Skeletal muscle cell (primary cell): ENCODE measurements at places on chromosomes 3 and 15.

DNA sequence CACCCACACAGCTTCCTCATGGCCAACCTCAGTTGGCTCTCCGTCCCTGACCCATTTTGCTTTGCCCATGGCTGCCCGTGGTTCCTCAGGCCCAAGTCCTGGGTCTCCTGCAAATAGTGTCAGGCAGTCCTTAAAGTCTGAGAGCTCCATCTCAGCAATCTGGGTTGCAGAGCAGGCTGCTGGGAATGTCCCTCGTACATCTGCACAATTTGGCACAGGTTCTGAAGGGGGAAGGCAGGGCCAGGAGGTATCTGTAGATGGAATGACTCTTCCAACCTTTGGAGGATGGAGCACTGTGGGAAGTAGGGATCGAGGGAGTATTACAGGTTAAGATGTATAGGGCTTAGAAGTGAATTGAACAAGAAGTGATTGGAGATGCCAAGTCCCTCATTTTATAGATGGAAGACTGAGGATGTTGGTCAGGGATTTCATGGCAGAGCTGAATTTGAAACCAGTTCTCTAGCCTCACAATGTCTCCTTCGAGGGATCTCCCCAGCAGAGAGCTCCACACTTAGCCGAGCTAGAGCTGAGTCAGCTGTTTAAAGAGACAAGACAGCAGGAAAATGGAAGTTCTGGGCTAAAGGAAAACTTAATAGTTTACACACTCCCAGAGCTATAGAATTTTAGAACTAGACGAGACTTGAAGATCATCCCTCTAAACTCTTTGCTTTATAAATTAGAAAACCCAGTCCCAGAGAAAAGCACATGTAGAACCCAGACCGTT is 9.2 kb downstream of the CKMT1A start:
- no peak for DNase-seq

GRCh38 chr3:181317508-181317907 is 328.0 kb upstream of the DNAJC19 start:
- no peak for DNase-seq

DNA sequence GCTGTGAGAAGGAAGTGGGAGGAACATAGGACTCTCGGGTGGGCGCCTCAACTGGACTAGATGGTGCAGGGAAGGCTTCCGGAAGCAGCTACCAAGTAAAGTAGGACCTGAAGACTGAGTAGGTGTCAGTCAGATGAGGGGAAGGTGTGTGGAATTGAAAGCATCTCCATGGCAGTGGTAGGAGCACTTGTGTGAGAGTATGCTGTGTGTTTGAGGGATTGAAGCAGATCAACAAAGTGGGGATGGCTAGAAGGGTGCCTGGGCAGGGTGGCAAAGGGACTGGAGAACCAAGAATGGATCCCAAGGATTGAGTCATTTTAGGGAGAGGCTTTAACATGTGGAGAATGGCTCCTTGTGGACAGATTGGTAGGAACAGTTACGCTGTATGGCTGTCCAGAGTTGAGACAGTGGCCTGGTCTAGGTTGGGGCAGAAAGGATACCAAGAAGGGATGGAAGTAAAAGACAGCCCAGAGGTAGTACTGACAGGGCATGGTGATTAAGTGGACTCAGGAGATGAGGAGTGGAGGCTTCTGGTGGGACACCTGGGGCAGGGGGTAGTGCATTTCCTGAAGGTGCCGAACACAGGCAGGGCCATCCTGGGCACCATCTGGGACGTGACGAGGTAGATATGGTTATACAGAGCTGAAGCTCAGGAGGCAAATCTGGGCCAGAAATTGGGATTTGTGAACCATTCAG is 1.5 kb downstream of the UQCC5 start:
- DNase-seq = no peak

DNA sequence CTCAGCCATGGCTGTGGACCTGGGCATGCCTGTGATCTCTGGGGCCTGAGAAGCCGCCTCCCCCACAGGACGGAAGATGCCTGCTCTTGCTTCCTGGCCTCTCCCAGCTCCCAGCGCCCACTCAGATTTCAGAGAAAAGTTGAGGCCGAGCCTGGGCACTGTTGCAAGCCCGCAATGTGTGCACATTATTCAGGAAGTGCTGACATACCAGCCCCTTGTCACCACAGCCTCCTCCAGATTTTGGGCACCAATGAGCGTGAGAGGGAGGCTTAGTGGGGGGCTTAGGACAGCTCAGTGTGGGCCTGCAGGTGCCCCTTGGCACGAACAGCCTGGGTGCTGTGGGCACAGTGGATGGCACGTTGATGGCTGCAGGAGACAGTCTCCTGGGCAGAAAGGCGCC is 1400.9 kb upstream of the ALCAM start:
- DNase-seq = no peak

- no peak for DNase-seq
Observed at GRCh38 chr15:94023531-94023930, 207.8 kb upstream of the MCTP2 start.

DNA sequence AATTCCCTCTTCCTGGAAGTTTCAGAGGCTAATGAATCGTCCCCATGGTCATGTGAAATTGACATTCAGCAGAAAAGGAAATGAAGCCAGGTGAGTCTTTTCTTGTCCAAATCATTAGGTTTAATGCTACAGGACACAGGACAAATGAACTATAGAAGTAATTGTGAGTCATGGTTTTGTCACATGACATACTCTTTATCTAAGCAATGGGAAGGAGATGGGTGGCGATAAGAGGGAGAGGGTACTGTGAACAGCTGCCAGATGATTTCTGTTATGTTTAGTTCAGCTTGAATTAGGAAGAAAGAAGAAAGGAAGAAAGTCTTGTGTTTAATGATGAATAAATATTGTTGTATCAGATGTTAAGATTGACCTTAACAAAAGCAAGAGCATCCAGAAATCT is 515.4 kb upstream of the ZNF717 start:
- no peak for DNase-seq

DNA sequence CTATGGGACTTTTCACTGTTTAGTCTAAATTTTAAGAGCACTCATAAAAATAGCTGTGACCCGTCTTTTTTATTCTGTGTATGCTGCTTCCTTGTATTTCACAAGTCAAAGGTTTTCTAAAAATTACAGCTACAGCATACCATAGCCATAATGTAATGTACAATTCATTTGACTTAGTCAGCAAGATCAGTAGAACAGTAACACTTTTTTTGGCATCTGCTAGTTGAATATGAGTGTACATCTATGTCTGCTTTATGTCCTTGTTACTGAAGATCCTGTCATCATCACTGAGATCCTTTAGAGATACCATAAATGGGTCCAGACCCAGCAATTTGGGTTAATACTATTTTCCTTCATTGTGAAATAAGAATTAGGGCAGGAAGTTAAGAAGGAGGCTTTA is 42.2 kb downstream of the CMSS1 start:
- DNase-seq = peak; percentile 95

GRCh38 chr15:31255176-31255510 is 71.5 kb upstream of the KLF13 start:
- DNase-seq = no peak
